CD4-positive, CD25-positive, alpha-beta regulatory T cell (primary cell): ENCODE measurements at places on chromosomes 7 and 10. TPM values are rescaled to one million over a fixed set of nuclear protein-coding genes. Genes with fewer than 3 reads are reported as not detected.

DNA sequence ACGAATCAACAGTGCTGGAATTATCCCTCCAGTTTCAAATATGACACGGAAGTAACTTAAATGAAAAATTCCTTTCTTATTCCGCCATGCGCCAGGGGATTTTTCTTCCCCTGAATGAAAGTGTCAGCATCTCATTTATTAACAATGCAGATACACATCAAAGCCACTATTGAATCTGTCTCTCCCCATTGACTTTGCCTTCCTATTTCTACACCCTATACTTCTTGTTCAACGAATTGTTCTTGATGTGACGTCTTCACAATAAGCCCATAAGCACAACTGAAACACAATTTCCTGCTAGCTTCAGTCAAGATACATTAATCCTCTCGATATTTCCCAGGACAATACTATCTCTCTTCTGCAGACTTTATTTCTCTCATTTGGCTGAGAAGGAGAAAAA lies 253.5 kb downstream of the ADARB2 start:
- no peak overlapping the region for H3K27ac ChIP-seq
- no peak for DNase-seq
- H3K4me3 ChIP-seq, result no peak overlapping the region

DNA sequence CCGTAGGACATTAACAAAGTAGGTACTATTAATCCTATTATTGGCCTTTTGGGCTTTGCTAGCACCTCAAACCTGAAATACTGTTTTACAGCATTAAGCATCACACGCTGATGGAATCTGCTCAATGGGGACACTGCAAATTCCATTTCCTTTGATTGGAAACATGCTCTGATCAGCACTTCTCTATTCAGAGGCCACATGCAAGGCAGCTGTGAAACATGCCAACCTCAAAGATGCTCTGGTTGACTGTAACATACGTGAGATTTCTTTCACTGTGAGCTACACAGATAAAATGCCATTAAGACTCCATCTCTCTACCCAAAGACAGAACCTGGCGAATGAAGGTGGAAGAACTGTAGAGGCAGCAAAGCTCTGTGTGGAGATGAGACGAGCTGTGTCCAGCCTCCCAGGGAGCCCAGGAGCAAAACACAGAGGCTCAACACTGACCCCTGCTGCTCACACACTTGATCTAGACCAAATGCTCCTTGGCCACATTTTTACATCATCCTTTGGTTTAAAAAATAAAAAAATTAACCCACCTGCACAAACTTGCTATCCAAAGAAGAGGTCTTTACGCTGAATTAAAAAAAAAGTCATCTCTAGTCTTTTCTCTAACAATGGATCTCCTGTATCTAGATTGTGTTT lies 8.0 kb downstream of the RSU1 start:
- no peaks in the 10 kb centered on the region for H3K27me3 ChIP-seq
- no peak overlapping the region for H3K27ac ChIP-seq
- peaks cover 5% of the 10 kb centered on the region for H3K4me1 ChIP-seq
- peaks cover 5% of the 10 kb centered on the region for H3K36me3 ChIP-seq
- no peak overlapping the region for H3K4me3 ChIP-seq
- peak; percentile 56 for DNase-seq

GRCh38 chr10:58457761-58458616 lies 54.7 kb upstream of the BICC1 start:
- no peaks in the 10 kb centered on the region for H3K4me1 ChIP-seq
- H3K27me3 ChIP-seq, result no peaks in the 10 kb centered on the region
- no peaks in the 10 kb centered on the region for H3K36me3 ChIP-seq
- no peak overlapping the region for H3K4me3 ChIP-seq

- no peak overlapping the region for H3K27ac ChIP-seq
- DNase-seq, result no peak
- no peaks in the 10 kb centered on the region for H3K27me3 ChIP-seq
- no peaks in the 10 kb centered on the region for H3K4me1 ChIP-seq
- no peaks in the 10 kb centered on the region for H3K36me3 ChIP-seq
These were observed 59.2 kb upstream of the PTN start for GRCh38 chr7:137402536-137403352.

Gene CCL24
- total RNA-seq, result not detected

Gene SFXN2
- total RNA-seq, result 9.9 TPM
